ENCODE measurements at places on chromosomes 12 and 14.

DNA sequence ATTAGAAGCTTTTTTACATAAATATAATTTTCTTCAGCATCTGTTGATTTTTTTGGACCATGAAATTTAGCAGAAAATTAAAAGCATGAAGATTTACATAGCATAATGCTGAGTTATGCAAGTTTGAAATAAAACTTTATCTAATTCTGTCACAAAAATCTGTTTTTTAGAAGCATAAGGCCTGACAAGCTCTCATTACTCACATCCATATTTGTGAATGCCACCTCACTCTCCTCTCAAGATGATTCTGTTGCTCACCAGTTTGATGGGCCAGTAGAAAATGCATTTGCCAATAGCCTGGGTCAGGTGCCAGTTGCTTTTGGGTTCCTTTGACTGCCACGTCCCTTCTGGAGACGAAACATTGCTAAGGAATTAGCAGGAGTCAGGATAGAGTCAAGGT lies 181.5 kb upstream of the ATP2B1 start:
- ATAC-seq = no peak

DNA sequence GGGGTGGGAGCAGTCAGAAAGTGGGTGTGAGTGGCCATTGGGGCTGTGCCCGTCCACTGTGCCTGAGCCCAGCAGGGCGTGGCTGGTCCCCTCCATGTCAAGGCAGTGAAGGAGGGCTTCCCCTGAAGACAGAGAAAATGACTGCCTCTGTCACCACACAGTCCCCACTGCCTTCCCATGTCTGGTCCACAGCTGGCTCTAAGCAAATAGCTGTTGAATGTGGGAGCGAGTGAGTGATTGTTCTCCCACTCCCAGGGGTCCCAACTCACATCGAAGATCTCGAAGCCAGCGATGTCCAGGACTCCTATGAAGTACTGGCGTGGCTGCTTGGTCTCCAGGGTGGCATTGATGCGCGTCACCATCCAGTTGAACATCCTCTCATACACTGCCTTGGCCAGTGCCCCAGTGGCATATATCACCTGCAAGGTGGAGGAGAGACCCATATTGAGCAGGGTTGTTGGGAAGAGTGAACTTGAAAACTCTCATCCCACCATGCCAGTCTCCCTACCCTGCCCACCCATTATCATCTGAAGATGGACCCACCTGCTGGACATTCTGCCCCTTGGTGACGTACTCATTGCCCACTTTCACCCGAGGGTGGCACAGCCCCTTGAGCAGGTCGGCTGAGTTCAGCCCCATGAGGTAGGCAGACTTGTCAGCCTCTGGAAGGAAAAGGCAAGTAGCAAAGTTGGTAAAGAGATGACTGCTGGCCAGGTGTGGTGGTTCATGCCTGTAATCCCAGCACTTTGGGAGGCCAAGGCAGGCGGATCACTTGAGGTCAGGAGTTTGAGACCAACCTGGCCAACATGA lies 6.6 kb downstream of the MYH7 start:
- ATAC-seq = no peak

- peak; percentile 61 for ATAC-seq
Observed at GRCh38 chr14:50362764-50363713, 33.6 kb downstream of the CDKL1 start.

- no peak for ATAC-seq
Observed at GRCh38 chr12:99901181-99901580, 83.6 kb downstream of the ANKS1B start.

GRCh38 chr12:509500-509899 lies 49.8 kb downstream of the B4GALNT3 start:
- ATAC-seq = no peak

DNA sequence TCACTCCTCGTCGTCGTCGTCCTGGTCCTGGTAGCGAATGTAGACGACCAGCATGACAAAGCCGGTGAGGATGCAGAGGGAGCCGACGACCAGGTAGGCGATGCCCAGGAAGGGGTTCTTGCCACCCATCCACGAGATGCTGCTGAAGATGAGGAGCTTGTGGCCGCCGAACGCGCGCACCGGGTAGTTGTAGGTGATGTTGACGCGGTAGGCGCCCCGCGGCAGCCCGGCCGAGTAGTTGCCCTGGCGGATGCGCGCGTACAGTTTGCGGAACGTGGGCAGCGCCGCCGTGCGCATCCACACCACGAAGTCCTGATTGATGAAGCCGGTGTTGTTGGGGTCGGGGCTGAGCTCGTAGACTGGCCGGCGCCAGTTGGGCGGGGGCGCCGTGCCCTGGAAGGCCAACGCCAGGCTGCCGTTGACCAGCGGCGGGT lies 1.0 kb downstream of the TMEM30B start:
- ATAC-seq = peak; percentile 31

DNA sequence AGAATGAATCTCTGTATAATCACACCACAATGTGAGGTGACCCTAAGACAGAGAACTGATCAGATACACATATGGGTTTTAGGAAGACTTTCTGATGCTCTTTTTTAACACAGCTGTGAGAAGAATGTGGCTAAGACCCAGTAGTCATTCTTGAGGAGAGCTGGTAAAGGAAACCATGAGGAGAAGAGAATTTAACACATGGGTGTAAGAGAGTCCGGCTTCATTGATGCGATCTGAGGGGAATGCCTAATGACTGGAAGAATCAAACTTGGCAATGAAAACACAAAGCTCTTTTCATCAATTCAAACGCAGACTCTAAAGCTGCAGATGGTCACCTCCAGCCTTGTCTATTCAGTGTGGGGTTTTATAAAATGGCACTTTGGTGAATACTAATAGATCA lies 79.3 kb downstream of the FOXA1 start:
- no peak for ATAC-seq

- no peak for ATAC-seq
Observed at GRCh38 chr12:84955298-84955697, 42.7 kb upstream of the SLC6A15 start.

- no peak for ATAC-seq
Observed at GRCh38 chr12:52582486-52582885, 8.8 kb upstream of the KRT74 start.

GRCh38 chr12:24898185-24898584 lies 50.7 kb downstream of the BCAT1 start:
- ATAC-seq = no peak

- no peak for ATAC-seq
Observed at GRCh38 chr12:69751476-69751875, 12.8 kb downstream of the RAB3IP start.

DNA sequence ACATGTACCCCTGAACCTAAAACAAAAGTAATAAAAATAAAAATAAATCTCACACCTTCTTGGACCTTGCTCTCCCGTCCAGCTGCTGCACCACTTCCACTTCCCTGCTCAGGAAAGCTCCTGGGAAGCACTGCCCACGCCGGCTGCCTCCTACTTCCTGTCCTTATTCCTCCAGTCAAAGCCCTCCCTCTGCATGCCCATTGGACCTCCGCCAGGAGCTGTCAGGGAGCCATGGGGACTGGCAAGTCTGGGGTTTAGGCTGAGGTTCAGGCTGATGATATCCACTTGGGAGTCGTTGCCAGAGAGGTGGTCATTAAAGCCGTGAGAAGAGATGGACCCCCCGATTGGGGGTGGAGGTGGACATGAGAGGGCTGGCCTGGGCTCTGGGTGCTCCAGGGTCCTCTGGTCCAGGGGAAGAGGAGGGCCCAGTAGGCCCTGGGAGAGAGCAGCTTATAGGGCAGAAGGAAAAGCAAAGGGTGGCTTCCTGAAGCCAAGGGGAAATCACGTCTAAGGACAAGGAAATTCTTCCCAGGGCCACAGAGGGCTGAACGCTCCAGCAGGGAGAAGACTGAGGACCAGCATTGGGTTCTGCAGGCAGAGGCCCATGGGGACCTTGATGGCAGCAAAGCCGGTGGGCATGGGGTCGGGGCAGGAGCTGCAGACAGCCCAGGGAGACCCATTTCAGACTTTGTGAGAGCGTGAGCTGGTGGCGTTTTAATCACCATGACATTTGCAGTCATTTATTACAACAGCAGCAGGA lies 78.7 kb downstream of the FZD10 start:
- no peak for ATAC-seq

- no peak for ATAC-seq
Observed at GRCh38 chr14:95024380-95024779, 132.9 kb downstream of the DICER1 start.

- no peak for ATAC-seq
Observed at GRCh38 chr14:55948399-55948798, 169.8 kb upstream of the PELI2 start.

- no peak for ATAC-seq
Observed at GRCh38 chr14:26293909-26294308, 303.9 kb downstream of the NOVA1 start.

GRCh38 chr12:30985814-30986452 lies 59.4 kb downstream of the TSPAN11 start:
- no peak for ATAC-seq

- ATAC-seq = peak; percentile 53
Observed at GRCh38 chr14:89417465-89418225, 612 bp upstream of the FOXN3 start.

DNA sequence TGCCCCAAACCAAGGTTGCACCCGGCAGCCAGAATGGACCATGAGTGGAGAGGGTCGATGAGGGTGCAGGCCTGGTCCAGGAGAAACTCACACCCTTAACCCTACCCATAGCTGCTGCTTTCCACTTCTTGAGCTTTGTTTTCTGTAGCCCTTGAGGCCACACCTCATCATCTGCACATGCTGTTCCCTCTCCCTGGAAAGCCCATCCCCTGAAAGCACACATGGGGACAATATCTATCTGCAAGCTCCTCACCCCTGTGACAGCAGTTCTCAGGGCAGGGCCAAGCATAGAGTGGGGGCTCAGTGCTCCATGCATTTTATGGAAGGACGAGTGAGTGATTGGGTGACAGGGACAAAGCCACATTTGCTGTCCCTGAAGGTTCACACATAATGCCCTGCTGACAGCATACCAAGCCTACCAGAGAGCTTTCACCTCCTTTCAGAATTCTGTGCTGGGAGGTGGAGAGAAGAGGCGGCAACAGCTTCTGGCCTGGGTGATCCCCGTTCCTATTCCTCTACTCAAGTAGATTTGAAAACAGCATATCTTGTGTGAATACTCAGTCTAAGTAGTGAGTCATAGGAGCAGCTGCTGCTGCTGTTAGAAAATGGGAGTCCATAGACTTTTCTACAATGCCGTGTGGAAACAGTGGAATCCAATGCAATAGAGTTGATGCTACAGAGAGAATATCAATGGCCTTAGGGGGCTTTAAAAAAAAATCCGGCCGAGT lies 44.6 kb downstream of the SRGAP1 start:
- ATAC-seq = no peak

DNA sequence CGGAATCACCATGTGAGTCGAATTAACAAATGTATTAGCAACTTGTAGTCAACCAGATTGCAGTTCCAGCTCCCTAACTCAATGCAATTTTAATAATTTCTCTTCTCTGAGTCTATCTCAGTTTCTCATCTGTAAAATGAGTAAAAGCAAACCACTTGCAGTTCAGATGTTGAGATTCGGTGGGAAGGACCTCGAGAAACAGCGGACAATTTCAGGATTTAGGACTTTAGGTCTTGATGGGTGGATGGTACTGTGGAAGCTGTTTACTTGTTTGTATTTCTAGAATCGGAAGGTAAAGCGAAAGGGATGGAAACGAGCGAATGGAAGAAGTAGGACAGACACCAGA lies 510 bp upstream of the TTC8 start:
- no peak for ATAC-seq

- ATAC-seq = peak; percentile 40
Observed at GRCh38 chr12:55743406-55744339, 751 bp downstream of the GDF11 start.

DNA sequence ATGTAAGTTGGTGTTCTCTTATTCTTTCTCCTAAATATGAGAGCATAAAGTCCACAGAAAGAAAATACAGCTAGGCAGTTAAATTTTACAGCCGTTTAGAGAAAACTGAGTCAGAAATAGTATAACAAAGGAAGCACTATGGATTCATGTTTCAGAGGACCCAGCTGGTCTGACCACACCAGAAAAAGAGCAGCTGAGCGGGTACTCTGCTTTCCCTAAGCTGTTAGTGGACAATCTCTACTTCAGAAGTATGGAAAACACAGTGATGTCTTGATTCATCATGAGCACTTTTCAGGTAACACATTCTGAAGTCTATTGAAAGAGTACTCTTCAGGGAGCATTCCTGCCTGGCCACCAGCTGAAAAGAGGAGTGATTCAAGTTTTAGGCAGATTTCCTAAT lies 12.4 kb downstream of the PPM1H start:
- ATAC-seq = no peak

DNA sequence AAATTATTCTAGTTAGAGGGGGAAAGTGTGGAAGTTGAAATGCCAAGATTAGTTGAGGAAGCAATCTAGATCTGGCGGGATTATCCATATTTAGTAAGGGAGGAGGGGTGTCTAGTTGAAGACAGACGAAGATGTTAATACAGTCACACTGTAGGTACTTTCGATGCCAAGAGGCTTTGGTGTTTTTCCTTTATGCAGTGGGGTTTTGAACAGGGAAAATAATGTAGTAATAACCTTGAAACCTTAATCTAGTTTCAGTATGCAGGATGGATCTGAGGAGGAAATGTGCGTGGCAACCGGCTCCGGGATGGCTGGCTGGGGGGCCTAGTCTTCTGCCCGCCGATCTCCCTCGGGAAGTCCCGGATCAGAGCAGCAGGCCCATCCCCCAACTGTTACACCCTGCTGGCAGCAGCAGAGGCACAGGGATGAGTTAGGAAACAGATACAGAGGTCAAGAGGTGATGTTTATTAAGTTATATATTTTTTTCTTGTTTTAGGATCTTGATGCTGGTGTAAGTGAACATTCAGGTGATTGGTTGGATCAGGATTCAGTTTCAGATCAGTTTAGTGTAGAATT lies 27.4 kb downstream of the MDM2 start:
- no peak for ATAC-seq

- ATAC-seq = no peak
Observed at GRCh38 chr14:33576014-33576413, 374.9 kb downstream of the EGLN3 start.

DNA sequence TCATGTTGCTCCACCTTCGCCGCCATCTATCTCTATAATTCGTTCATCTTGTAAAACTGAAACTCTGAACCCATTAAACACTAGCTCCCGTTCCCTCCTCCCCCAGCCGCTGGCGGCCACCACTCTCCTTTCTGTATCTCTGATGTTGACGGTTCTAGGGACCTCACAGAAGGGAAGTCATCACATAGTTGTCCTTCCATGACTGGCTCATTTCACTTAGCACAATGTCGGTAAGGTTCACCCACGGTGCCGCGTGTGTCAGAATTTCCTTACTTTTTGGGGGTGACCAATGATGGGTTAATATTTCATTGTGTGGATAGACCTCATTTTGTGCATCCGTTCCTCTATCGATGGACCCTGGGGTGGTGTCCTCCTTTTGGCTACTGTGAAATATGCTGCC lies 2.0 kb upstream of the CACNA2D4 start:
- ATAC-seq = no peak

DNA sequence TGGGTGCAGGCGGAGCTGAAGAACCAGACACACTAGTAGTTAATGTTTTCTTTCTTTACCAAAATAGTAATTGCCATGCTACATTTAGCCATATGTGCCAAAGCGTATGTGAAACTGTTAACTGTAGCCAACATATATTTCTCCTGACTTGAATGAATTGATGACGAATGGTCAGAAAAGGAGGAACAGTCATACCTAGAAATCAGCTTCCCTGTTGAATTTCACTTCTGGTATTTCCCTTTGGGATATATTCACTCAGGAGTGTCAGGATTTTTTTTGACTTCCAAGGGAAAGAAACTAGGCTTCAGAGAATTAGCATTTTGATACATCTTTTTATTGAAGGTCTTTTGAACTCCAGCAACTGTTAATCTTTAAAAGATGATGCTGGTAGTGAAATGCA lies 87.0 kb downstream of the ERC1 start:
- ATAC-seq = no peak

Data from activated CD4-positive, CD25-positive, alpha-beta regulatory T cell treated with anti-CD3 and anti-CD28 coated beads, Interleukin-2, amount 50 U/mL, for 24 hours (primary cell).